Osteocyte (in vitro differentiated cells): ENCODE measurements at places on chromosomes 7 and 10. TPM values are rescaled to one million over a fixed set of nuclear protein-coding genes. Genes with fewer than 3 reads are reported as not detected.

- no peak for DNase-seq
Measured at GRCh38 chr7:5824297-5824610, 42.8 kb upstream of the RNF216 start.

GRCh38 chr10:89440226-89441009 lies 26.1 kb downstream of the IFIT5 start:
- DNase-seq, result no peak

The NUPR2 gene
- not detected in 2 replicates for total RNA-seq

The SH2D4B gene
- not detected in 2 replicates for total RNA-seq

The HGF gene
- 13.9 and 16.0 TPM in 2 replicates for total RNA-seq

The A1CF gene
- total RNA-seq, result not detected in 2 replicates

DNA sequence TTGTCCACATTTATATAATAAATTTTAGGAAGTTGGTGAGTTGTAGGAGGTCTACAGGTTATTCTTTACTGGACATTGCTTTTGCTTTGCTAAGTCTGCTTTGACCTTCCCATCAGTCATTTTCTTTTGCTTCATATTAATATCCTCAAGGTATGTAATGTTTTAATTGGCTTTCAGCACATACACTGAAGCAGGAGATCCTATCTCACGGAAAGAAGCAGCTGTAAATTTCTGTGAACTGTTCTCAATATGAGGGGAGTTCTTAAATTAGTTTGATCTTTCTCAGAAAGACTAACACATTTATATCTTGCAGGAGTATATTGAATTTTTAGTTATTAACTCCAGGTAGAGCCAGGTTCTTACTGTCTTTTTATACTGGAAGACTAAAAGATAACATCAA lies 856.5 kb downstream of the GATA3 start:
- DNase-seq, result no peak

DNA sequence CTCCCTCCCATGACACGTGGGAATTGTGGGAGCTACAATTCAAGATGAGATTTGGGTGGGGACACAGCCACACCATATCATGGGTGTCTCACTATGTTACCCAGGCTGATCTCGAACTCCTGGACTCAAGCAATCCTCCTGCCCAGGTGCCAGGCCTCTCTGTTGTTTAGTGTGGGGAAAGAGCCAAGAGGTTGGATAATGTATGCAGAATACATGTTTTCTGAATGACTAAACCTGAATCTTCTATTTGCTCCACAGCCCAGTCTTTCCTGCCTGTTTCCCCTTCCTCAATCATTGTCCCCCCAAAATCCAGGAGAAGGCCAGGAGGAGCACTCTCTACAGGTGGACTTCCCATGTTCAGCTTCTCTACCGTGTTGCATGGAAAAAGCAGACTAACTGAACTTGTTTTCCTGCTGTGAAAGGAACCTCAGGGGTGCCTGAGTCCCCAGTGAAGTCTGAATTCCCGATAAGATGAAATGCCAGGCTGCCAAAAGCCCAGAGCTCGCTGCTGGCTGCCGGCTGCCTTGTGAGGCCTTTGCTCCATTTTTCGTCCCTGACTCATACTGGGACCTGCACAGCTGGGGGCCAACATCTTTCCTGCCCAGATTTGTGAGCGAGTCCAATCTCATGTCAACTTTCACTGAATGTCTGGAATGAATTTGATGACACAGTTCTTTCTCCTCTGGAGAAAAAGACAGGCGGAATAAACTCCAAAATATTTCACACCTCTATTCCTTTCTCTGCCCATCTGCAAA lies 588.0 kb downstream of the CALN1 start:
- DNase-seq, result no peak

GRCh38 chr7:25105911-25106310 lies 19.1 kb downstream of the CYCS start:
- DNase-seq, result no peak

GRCh38 chr10:74977913-74978847 lies 133.3 kb upstream of the SAMD8 start:
- no peak for DNase-seq

DNA sequence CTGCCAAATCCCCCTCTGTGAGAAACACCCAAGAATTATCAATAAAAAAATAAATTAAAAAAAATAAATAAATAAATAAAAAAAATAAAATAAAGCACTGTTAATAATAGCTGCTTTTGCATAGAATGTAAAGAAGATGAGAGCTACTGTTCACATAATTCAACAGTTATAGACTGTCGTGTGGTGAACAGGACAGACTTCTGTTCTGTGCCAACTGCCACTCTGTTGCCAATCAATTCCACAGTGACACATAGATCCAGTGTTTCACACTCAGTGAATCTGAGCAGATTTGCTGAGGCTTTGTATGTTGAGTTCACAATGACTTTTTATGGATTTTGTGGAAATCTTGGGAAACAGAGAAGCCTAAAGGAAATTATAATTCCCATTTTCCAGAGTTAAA lies 14.9 kb downstream of the ARHGAP19 start:
- no peak for DNase-seq

- DNase-seq, result no peak
Measured at GRCh38 chr7:73770002-73770859, at the start of gene CLDN3. CLDN3 (minus strand) TSS chr7:73770270; CDS start chr7:73770049, 221 bp downstream.

The MMD2 gene
- total RNA-seq, result not detected in 2 replicates

- no peak for DNase-seq
Measured at GRCh38 chr7:46939558-46939957, 642.4 kb downstream of the TNS3 start.

The PTPRZ1 gene
- total RNA-seq, result 0.38 TPM in 1 of 2 replicates, not detected in the other

DNA sequence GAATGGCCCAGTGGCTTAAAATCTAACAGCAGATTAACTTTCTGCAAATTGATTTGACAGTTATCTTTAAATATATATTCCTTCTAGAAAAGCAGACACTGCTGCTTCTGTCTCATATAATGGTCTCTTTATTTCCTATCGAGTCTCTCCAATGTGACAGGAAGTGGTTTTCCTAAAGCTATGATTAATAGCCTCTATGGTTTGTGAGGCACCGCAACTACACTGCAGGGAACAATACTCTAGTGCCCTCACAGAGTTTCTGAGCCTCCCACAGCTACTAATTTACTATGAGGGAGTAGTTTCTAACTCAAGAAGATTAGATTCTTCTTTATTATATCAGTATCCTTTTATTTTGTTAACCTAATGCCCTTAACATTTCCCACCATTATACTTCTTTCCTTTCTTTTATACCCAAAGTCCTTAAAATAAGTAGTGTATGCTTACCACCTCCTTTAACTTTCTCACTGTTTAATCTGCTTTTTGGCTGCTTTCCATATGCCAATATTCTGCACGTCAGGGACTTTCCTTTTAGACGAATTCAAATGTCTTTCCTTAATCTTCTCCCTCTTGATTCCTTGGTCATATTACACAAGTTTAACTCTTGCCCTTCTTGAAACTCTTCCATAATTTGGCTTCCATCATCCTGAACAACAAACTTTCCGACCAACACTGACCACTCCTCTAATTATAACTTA lies 23.8 kb upstream of the AHR start:
- DNase-seq, result no peak

The SERPINE1 gene
- 266 and 328 TPM in 2 replicates for total RNA-seq

- no peak for DNase-seq
Measured at GRCh38 chr7:47088329-47089067, 493.4 kb downstream of the TNS3 start.

- no peak for DNase-seq
Measured at GRCh38 chr7:50591480-50592438, 26.6 kb upstream of the DDC start.

The MPP7 gene
- total RNA-seq, result 37.4 and 41.9 TPM in 2 replicates

The LIPA gene
- total RNA-seq, result 36.9 and 42.2 TPM in 2 replicates

The COPS6 gene
- total RNA-seq, result 93.7 and 101 TPM in 2 replicates

The STRIP2 gene
- total RNA-seq, result 0.73 and 0.81 TPM in 2 replicates

- DNase-seq, result no peak
Measured at GRCh38 chr7:28332046-28332445, 80.3 kb upstream of the CREB5 start.

GRCh38 chr10:31701546-31701945 lies 227.1 kb downstream of the ARHGAP12 start:
- peak; percentile 63 for DNase-seq

GRCh38 chr7:123867225-123867624 lies 22.3 kb downstream of the HYAL4 start:
- no peak for DNase-seq

DNA sequence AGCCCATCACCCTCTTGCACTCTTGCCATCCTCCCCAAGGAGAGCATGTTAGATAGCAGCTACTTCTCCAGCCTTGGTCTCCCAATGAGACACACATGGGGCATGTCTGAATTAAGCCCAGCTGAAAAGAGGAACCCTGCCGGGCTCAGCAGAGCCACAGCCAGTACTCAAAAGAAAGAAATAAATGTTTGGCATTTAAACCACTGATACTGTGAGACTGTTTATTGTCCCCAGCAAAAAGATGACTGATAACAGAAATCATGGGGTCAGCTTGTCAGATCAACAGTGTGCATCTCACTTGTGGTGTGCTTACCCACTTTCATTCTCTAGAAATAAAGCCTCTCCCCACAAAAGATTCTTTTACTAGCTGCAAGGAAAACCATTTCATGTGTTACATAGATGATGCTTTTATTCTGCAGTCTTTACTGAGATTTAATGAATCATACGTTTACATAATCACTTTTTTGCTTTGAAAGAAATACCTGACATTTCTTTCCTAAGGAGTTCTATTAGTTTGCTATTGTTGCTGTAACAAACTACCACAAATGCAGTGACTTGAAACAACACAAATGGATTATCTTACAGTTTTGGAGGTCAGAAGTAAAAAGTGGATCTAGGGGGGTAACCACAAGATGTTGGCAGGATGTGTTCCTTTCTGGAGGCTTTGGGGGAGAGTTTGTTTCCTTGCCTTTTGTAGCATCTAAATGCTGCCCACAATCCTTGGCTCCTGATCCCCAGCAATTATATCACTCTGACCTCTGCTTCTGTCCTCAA lies 20.9 kb downstream of the ANKRD7 start:
- DNase-seq, result no peak

- DNase-seq, result no peak
Measured at GRCh38 chr10:84626397-84627087, 298.2 kb downstream of the CCSER2 start.

DNA sequence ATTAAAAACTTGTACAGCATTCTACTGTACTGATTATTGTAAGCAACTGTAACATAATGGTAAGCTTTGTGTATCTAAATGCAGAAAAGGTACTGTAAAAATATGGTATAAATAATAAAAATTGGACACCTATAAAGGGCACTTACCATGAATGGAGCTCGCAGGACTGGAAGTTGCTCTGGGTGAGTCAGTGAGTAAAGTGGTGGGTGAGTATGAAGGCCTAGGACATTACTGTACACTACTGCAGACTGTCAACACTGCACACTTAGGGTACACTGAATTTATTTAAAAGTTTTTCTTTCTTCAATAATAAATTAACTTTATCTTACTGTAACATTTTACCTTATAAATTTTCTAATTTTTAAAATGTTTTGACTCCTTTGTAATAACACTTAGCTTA lies 118.6 kb upstream of the ASAH2 start:
- DNase-seq, result no peak

DNA sequence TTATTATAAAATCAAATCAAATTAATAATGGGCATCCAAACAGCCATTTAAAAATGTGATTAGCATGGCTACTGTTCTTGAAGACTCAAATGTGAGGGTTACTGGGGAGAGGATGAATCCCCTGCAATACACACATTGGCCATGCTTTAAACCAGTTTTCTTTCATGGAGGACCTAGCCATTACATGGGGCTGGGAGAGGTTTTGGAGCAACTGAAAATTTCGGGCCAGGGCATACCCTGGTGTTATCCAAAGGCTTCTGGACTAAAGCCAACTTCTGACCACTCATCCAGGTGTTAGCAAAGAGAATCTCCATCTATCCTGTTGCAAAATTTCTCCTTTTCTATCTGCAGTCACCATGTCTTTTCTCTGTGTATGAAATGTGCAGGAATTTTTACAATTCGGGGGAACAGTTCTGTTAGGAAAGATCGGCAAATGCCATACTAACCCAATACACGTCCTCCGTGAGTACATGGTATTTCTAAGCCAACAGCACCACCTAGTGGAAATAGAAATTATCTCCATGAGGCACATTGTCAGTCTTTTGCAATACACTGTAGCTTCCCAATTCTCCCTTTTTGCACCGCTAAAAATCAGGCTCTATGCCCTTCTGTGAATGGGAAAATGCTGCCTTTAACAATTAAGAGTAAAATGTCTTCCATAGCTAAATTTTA lies 47.0 kb upstream of the ZNF107 start:
- no peak for DNase-seq

DNA sequence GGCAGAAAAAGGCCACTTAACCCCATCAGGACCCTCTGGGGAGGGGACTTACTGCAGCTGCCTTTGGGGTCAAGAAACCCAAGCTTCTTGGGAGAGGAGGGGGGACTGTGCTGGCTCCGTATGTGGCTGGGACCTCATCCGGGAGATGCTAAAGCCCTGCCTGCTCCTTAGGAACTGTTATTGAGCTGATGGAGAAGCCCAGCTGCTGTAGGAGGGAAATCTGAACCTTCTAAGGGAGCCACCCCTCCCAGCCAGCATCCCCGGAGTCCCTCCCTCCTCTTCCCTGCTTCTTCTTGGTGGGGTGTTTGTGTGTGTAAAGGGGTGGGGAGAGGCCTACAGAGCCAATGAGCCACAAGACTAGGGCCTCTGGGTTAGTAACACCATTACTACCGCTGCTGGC lies 8.2 kb downstream of the KCNIP2 start:
- DNase-seq, result no peak

DNA sequence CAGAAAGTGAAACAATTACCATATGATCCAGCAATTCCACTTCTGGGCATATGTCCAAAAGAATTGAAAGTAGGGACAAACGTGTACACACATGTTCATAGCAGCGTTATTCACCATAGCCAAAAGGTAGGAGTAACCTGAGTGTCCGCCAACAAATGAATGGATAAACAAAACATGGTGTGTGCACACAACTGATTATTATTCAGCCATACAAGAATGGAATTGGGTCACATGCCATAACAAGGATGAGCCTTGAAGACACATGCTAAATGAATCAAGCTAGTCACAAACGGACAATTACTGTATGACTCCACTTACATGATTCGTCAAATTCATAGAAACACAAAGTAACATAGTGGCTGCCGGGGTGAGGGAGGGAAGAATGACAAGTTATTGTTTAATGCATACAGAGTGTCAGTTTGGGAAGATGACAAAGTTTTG lies 4.1 kb upstream of the OIT3 start:
- no peak for DNase-seq

The OPN4 gene
- not detected in 2 replicates for total RNA-seq
